Kasumi-1 (cell line): ENCODE measurements at places on chromosomes 2 and 18.

DNA sequence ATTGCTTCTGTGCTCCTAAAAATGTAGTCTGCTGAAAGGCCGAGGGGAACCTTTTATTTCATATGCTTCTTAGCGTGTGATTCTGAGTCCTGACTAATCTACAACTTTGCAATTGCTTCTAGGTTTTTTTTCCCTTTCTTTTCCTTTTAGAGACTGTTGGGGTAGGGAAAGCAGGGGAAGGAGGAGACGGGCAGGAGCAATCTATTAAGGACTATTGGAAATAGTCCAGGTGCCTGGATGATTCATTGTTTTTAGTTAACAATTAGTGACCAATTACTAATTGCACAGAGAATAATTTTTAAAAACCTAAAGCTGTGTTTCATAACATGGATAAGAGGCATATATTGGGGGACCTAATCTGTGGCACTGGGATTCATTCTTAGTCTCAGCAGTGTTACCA is 49.4 kb upstream of the STON1 start:
- no peak for DNase-seq

DNA sequence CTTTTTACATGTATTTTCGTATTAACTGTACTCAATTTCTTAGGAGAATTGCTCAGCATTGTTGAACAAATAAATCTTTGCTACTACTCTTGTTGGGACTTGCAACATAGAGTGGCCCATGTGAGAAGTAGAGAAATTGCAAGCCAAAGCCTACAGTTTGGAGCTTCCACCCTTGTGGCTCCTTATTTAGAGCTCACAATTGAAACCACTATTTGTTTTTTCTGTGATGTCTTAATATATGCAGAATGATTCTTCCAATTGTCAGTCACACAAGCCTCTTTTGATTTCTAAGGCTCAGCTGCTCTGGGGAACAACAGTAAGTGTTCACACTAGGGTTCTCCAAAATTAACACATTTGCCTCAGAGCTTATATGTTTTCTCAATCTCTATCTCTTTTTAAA is 60.2 kb upstream of the GALNT13 start:
- no peak for DNase-seq

DNA sequence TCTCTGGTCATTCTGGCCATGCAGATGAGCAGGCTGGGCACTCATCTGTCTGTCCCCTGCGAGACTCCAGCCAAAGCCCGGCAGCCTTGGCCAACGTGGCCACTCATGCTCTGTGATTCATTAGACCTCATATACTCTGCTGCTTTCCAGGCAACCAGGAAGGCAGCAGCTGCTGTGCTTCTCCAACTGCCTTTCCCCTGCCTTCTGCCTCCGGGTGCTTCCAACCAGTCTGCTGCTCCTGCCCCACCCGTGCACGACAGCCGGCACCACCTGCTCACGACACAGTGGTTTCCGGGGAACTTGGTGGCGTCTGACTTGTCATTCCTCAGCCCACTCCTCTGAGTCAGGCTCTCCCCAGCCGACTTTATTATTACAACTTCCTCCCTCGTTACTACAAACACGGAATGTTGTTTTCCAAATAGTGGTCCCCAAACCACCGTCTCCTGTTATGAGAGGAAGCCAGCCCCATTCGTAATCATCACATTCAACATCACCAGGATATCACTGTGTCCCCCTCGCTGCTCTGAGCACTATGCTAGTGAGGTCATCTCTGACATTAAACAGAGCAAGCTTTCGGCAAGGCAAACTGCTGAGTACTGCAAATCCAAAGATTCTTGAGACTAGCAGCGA is 392.4 kb downstream of the ALK start:
- DNase-seq = no peak

- DNase-seq = no peak
These were observed 117.4 kb upstream of the COPS8 start for GRCh38 chr2:236968101-236968879.

DNA sequence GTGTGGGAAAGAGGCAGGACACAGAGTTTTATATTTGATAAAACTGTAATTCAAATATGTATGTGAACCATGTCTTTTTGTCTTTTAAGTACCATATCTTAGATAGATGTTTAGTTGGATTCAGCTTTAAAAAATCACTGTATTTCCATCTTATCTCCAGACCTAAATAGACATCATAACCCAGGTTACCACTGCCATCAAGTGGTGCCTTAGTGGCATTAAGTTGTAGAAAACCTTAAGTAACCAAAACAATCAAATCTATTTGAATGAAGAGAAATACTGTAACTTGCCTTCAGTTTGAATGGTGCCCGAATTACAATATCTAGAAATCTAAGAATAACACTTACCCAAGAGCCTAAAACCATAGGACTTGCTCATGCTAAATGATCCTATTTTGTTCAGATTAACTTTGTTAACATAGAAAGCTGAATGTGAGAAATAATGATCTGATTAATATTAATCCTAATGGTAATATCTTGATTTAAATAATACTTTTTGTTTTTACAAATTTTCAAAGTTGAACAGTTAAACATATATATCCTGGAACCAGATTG is 92.5 kb upstream of the MAP2 start:
- peak; percentile 2 for DNase-seq

DNA sequence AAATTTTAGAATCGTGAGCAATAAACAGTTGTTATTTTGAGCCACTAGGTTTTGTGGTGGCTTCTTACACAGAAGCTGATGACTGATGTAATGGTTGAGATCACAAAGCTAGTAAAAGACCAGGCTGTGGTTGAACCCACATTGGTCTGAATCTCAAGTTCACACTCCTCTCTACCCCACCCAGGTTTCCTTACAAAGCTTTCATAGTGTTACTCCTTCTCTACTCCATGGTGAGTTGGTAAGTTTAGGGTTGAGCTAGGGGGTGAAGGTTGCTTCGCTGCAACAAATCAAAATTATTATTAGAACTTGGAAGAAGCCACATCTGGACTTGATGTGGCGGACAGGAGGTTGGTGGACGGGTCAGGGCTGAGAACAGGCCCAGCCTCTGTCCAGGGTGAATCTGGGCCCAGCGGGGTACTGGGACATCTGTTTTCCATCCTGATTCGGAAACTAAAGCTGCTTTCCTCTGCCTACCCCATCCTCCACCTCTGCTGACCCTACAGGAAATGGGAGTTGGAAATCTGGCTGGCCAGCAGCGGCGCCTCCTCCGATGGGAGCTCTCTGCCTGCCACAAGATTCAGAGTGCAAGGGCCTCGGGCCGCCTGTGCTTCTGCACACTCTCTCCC is 86.3 kb downstream of the ZFP36L2 start:
- DNase-seq = no peak

DNA sequence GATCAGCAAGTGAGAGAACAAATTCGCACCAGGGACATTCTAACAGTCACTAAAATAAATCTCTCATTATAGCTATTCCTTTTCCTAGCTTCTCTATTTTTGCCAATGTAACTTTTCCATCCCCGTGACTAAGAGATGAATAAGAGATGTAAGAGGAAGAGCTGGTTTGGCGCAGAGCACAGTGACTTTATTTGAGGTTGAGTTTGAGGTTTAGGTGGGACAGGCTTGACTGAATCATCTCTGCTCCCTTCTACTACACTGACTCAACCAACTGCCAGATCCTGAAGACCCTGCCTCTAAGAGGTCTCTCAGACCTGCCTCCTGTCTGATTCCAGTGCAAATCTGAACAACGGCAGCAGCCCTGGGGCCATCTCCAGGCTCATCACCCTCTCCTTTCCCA is 28.0 kb downstream of the RFX8 start:
- peak; percentile 85 for DNase-seq

GRCh38 chr2:182631299-182631698 is 84.8 kb upstream of the DNAJC10 start:
- no peak for DNase-seq

DNA sequence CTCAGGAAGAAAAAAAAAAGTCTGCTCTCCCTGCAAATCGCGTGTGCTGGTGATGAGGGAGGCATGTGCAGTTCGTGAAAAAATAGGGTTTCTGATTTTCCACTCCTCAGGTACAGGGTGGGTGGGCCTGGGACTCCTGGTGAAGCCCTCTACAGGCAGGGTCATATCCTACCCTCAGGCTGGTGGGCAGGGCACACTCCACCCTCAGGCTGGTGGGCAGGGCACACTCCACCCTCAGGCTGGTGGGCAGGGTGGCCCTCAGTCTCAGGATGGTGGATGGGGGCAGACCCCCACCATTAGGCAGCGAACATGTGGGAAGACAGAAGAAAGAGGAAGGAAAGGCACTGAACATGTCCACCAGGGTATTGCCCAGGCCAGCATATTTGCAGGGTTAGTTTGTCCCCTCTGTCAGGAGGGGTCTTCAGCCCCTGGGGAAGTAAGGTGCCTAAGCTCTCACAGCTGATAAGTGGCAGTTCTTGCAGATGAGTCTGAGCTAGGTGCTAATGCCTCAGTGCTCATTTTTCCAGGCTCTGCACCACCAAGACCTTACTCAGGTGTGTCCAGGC is 95.2 kb upstream of the RAB6C start:
- no peak for DNase-seq

DNA sequence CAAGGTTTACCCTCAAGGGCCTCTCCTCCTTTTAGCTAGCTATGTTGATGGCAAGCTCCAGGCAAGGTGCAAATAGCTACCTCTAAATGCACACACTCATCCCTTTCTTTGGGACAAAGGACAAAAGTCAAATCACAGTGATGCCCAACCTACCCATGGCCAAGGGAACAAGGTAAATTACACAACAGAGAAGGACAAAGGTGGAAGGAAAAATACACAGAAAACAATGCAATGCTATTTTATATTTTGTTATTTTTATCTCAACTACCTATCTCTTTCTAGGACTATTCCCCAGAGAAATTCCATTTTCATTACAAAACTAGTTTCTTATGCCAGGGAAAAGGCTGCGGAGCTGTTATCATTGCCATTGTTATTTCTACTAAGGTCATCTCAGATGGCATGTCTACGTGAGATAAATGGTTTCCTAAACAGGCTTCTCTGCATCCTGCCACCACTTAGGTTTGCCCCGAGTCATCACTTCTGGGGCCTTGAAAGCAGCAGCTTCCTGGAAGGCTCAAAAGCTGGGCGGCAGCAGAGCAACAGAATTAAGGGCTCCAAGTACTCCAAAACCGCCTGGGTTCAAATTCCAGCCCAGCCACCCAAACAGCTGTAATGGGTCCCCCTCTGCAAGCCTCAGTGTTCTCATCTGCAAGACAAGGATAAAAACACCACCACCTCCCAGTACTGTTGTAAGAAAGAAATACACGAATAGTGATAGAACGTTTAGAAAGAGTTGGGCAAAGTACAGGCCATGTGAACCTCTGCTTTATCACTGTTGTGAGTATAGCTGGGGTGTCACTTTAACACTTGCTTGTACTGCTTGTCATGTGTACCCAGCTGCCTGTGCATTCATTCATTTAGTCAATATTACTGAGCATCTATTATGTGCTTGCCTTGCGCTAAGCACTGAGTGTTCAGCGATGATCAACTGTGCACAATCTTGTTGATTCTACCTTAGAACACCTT is 20.9 kb downstream of the BCL2 start:
- DNase-seq = no peak

- DNase-seq = no peak
These were observed 800.5 kb downstream of the CBLN2 start for GRCh38 chr18:71743634-71744033.

GRCh38 chr2:237279012-237279768 is 134.8 kb downstream of the COL6A3 start:
- no peak for DNase-seq

DNA sequence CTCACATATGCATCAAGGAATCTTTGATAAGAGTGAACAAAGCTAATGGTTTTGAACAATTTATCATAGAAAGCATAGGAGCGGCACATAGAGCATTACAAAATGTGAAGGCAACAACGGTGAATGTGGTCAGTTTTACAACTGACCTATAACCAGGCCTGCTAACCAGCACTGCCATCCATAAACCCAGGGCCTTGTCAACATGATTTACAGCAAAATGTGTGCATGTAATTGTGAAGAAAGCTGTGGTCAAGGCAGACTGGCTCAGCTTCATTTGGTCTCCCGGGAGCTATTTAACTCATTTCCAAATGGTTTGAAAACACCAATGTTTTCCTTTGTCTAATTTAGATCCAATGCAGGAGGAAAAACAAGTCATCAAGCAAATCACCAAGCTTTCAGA is 119.8 kb downstream of the DHRS9 start:
- no peak for DNase-seq

GRCh38 chr2:13015532-13016320 is 299.0 kb downstream of the TRIB2 start:
- no peak for DNase-seq

DNA sequence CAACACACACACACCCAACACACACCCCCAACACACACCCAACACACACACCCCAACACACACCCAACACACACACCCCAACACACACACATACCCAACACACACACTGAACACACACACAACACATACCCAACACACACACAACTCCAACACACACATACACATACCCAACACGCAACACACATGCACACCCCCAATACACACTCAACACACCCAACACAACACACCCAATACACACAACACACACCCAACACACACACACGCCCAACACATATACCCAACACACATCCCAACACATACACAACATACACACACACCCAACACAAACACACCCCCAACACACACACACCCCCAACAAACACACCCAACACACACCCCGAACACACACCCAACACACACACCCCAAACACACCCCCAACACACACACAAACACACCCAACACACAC is 8.2 kb upstream of the STK25 start:
- DNase-seq = no peak

- no peak for DNase-seq
These were observed 4.7 kb downstream of the COBLL1 start for GRCh38 chr2:164836907-164837306.

GRCh38 chr2:9690252-9690651 is 59.5 kb upstream of the YWHAQ start:
- no peak for DNase-seq

GRCh38 chr2:134011936-134012586 is 241.8 kb upstream of the MGAT5 start:
- peak; percentile 15 for DNase-seq

DNA sequence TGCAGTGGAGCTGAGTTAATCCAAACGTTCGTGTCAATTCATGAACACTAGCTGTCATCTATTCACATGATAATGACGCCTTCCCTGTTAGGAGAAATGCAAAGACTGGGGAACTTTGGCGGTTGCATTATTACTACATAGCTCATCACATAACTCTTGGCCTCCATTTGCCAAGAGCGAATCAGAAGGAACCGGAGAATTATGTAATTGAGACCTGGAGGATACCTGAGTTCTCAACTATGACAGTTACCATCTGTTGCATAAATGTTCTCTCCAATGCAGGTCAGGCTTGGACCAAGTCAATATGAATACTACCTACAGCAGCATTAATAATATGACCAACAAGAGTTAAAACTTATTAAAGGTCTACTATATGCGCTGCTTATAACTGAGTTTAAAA is 274.5 kb downstream of the CLIP4 start:
- no peak for DNase-seq

GRCh38 chr2:162994718-162995117 is 156.2 kb upstream of the KCNH7 start:
- no peak for DNase-seq

DNA sequence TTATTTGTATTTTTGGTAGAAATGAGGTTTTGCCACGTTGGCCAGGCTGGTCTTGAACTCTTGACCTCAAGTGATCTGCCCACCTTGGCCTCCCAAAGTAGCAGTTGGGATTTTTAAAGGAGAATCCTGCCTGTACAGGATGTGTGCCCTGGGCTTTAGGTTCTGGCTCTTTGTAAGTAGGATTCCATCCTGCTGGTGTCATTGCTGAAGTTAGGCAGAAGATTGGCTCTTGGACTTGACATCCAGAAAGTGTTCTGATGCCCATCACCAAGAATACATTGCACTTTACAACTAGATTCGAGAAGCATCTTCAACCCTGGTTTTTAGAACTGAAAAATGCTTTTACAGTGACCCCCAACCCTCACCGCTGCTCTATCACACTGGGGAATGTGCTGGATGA is 4.4 kb upstream of the TWIST2 start:
- no peak for DNase-seq
